Astrocyte of the cerebellum (primary cell): ENCODE measurements at places on chromosomes 13 and 19.

DNA sequence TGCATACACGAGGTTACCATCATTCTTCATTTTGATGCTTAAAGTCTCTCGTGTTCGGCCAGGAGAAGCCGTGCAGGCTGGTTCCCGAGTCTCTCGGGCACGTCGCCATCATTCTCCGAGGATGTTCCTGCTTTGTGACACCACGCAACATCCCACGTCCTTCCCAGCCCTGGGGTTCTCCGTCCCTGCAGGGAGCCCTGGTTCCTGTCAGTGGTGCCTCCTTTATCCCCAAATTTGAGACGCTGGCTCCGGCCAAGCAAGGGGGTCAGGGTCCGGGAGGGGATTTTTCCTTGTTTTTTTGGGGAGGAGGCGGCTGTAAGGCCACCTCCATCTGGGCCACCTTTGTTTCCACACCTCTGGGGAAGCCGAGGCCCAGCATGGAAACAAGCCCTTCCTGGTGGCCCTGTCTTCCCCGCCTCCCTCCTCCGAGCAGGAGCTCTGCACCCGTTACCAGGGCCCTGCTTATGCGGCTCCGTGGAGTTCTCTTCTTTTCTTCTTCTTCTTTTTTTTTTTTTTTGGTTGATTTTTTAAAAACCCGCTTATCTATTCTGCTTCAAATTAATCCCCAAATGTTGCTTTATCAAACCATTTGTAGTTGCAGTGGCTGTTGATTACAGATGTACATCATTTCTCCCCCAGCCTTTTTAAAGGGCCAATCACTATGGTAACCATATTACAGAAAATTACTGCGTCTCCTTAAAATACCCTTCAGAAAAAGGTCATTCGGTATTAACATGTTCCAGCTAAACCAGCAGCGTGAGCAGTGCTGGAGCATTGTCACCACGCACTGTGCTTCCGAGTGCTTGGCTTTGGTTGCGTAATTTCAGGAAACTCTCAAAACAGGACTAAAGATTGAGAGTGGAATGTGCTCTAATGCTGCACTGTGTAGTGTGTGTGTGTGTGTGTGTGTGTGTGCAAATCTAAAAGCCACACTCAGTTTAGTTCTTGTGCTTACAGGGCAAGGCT is 50.4 kb downstream of the TEX29 start:
- DNase-seq = no peak

- no peak for DNase-seq
Measured at GRCh38 chr19:22144394-22144793, 52.4 kb downstream of the ZNF676 start.

GRCh38 chr19:38273499-38273898 is 9.1 kb downstream of the SPINT2 start:
- no peak for DNase-seq

DNA sequence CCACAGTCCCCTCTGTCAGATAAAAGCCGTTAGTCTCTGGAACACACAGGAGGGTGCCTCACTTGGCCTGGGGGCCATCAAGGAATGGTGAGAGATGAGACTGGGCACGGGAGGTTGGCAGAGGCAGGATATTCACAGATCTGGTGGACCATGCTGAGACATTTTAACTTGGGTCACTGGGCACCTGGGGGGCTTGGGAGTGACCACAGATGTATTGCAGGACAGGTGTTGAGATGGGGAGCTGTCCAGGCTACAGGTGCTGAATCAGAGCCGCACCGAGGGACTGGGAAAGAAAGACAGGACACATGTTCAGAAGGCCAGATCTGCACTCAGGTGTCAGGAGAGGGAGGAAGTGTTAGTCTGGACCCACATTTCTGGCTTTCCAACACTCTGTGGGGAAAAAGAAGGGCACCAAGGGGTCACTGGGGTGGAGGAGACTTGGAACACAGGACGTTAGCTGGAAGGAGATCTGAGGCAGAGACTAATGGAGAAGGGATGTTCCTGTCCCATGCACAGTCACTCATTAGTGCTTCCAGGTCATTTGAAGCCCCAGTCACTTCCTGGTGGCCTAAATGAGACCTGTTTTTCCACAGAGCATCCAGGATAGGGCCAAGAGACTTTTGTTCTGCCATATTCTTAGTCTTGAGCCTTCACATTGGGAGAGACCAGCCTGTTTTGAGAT is 56.1 kb downstream of the CHST8 start:
- DNase-seq = no peak

- DNase-seq = no peak
Measured at GRCh38 chr13:52673465-52673864, 20.8 kb downstream of the SUGT1 start.

DNA sequence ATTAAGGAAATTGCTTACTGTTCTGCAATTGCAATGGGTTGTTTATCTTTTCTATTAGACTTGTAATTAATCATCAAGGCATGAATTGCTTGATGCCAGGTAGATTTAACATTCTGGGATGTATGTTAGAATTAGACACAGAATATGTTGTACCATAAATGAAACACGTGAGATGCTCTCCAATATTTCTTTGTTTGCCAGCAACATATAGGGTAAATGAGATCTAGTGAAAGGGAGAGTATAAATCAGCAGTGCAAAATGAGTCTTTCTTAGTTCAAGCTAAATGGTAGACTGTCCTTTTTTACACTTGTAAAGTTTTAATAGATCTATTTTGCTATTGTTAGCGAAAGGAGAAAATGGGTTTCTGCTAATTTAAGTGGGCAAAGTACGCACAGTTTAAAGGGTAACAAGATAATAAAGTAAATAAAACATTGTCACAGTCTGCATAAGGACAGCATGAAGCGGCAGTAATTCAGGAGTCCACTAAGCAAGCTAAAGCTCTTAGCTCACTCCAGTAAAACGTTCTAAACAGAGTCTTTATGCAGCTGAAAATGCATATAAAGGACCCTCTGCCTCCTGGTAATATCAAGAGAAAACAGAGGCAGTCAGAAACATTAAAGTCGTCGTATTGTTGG is 1137.1 kb downstream of the OLFM4 start:
- DNase-seq = no peak

DNA sequence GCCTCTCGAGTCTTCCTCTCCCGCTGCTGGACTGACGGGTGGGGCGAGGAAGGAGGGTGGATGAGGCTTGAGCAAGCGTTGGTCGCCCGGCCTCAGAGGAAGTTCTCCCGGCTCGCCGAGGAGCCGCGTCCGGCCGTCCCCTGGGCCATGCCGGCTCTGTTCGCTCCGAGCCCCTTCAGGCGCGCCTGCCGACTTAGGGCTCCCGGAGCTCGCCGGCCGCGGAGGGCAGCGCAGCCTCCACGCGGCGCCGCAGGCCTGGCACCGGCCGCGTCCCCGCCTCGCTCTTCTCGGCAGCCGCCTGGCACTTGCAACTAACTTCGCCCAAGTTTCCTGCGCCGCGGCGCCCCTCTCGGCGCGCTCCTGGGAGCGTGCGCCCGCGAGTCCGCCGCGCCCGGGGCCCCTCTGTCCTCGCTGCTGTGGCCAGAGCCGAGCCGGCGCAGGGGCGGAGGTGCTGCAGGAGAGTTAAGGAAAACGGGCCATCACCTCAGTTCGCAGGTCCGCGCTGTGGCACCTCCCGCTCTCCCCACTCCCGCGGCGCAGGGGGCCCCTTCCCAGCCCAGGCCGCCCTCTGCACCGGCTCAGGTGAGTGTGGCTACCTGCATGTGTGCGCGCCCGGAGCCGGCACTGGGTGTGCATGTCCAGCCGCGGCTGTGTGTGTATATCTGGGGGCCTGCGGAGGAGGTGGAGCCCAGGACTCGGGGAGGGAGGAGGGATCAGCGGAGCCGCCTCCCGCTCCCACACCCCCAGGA is 641 bp upstream of the SOX21 start:
- peak; percentile 26 for DNase-seq

DNA sequence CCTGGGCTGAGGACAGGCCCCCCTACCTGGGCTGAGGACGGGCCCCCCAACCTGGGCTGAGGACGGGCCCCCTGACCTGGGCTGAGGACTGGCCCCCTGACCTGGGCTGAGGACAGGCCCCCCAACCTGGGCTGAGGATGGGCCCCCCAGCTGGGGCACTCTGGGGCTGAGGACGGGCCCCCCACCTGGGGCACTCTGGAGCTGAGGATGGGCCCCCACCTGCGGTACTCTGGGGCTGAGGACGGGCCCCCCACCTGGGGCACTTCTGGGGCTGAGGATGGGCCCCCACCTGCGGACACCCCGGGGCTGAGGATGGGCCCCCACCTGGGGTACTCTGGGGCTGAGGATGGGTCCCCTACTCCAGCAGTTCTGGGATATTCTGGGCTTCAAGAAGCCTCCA is 65.5 kb downstream of the RASA3 start:
- DNase-seq = no peak

- DNase-seq = no peak
Measured at GRCh38 chr13:46861959-46862358, 34.9 kb downstream of the HTR2A start.

DNA sequence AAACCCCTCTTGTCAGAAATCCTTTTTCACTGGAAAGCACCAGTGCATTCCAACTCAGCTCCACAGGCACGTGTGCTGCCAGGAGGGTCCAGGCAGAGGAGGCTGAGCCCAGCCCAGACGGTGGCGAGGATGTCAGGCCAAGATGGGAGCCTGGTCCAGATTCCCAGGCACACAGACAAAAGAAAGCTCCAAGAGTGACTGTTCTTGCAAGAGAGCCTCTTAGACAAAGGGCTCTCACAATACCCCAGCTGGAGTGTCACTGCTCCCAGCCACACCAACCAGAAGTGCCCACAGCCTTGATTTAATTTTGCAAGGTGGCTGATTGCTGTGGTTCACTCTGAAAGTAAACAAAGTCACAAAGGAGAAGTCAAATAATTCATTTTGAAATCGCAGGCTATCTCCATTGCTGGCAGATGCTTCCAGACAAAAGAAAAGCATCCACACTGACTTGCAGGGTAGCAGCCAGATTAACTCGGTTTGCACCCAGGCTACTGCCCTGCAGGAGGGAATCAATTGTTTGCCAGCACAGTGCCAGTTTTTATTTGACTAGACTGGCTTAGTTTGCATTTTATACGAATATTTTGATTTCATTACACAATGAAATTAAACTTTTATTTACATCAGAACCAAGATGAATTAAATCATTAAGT is 95.1 kb downstream of the RAB20 start:
- no peak for DNase-seq

DNA sequence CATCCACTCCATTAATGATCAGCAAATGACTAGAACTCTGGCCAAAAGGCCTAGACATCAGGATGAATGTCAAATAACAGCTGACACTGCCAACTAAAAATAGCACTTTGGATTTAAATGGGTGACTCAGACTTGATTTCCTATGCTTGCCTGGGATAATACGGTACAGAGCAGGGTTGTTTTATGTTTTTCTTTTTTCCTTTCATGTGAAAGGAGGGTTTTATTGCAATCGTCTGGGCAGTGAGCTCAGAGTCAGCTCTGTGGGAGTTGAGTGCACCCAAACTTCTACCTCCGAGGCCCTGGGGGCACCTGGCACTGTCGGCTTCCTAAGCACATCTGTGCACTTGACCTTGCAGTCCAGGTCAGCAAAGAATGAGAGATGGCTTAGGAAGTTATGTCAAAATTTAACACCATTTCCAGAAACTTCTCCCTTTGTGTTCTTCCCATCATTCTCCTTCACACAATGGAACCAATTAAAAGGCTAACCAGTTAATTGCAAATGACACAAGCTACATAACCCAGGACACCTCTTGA is 134.1 kb downstream of the LACC1 start:
- no peak for DNase-seq

DNA sequence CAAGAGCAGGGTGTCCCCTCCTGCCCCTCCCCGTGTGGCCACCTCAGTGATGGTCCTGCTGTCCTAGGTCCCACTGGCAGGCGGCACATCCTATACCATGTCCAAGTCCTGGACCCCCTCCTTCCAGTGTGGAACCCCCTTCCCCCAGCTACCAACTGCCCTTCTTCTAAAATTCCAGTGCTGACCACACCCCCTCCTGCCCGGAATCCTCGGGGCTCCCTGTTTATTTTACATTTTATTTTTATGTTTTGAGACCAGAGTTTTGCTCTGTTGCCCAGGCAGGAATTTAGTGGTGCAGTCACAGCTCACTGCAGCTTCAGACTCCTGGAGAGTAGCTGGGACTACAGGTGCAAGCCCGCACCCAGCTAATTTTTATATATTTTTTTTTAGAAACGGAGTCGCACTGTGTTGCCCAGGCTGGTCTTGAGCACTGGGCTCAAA is 945 bp upstream of the CPAMD8 start:
- DNase-seq = no peak

- no peak for DNase-seq
Measured at GRCh38 chr13:31121379-31122140, 40.1 kb downstream of the HSPH1 start.

GRCh38 chr19:6056801-6057650 is 53.3 kb downstream of the RFX2 start:
- peak; percentile 90 for DNase-seq

DNA sequence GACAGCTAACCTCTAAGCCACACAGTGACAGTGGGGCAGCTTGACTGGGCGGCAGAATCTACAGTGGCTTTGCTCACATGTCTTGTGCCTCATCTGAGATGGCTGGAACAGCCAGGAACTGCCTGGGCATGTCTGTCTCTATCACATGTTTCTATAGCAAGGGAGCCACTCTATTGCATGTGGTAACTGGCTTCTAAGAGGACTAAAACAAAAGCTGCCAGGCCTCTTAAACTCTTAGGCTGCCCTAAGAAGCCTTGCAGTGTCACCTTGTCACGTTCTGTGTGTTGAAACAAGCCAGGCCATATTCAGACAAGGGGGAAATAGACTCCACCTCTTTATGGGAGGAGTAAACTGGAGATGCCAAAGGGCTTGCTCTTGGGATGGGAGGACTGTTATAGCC is 122.9 kb upstream of the MAB21L1 start:
- no peak for DNase-seq

DNA sequence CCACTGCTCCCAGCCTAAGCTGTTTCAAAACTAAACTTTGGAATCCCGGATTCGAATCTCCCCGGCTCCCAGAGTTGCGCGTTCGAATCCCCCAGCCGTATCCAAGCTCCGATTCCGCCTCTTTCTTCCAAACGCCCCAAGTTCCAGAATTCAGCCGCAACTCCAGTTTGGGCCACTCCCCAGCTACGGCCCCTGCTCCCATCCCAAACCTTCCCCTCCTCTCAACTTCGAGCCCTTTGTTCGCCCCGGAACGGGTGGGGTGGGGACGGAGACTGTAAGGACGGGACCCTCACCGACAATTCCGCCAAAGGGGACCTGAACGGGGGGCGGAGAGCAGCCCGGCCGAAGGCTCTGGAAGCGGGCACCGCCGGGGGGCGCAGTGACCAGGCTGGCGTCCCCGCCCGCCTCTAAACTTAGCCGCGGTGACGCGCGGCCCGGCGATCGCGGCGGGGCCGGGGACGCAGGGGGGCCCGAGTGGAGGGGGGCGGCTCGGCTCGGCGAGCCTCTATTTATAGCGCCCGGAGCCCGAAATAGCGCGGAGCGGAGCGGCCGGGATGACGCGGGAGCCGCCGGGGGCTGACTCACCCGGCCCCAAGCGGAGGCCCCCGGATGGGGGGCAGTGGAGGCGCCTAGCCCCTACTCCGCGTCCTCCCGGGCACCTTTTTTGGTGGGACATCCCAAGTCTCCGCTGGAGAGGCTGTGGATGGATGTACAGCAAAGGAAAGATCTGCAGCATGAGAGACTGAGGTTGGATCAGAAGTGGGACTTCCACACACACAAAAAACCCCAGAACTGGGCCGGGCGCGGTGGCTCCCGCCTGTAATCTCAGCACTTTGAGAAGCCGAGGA is 4.9 kb upstream of the ERCC1 start:
- no peak for DNase-seq
